Urinary bladder (tissue), 4 donors: ENCODE measurements at places on chromosomes 5 and 9. TPM values are rescaled to one million over a fixed set of nuclear protein-coding genes. Genes with fewer than 3 reads are reported as not detected.
A peak's percentile ranks its signal among the peaks of the same experiment; 100 is the strongest.

- no peak for DNase-seq
These were observed 69.8 kb downstream of the NIPSNAP3B start for GRCh38 chr9:104833696-104834095.

GRCh38 chr5:83538786-83539462, 67.4 kb downstream of the VCAN start:
- DNase-seq: no peak

DNA sequence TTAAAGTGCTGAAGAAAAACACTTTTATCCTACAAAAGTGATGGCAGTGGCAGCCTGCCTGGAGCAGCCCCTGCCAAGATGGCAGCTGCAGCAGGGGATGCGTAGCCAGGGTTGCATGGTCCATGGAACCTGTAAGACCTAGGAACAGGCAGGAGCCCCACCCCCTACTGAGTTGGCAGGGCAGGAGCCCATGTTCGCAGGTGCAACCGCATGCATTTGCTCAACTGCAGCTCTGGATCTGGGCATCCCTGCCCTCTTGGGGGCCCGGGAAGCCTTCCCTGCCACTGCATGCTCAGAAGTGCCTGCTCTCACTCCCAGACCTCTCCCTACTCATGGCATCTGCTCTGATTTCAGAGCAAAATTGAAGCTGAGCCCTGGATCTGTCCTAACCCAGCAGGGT, 779.6 kb downstream of the CDH18 start:
- no peak for DNase-seq

GRCh38 chr5:111779260-111779921, 22.4 kb upstream of the NREP start:
- no peak for DNase-seq

- DNase-seq: no peak
These were observed 13.4 kb downstream of the PAIP1 start for GRCh38 chr5:43543434-43543833.

- no peak for DNase-seq
These were observed 41.2 kb downstream of the MOCS2 start for GRCh38 chr5:53068291-53068836.

Gene PRDM9
- not detected for total RNA-seq

- DNase-seq: no peak
These were observed 150.7 kb downstream of the CMYA5 start for GRCh38 chr5:79840084-79840990.

DNA sequence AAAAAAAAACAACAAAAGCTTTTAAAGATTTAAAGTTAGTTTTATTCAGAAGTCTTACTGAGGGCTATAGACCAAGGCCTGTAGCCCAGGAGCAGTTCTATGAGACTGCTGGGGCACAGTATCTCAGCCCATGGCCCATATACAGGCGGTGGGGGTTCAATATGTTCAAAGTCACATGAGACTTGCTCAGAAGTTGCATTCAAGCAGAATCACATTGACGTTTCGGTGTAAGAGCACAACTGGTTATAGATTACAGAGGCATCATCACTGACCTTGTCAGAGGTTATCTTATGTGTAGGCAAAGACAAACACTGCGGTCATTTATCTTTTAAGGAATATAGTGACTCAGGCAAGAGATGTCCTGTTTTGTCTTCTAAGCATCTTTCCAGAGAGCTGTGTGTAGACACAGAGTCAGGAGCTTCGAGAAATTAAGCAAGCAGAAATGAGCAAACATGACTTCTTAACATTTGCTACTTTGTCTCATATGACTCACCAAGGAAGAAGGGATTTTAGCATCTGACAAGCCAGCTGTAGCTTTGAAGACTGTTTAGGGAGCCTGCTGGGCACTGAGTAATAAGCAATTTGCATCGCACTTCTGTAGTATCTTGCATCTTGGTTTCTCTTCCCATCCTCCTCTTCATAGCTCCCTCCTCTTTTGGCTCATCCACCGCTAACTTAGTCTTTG, 12.9 kb upstream of the F2RL1 start:
- DNase-seq: no peak

Gene KLF9
- 15.4 TPM for total RNA-seq

Gene FBXL17
- 31.1 TPM for total RNA-seq

Gene GADD45G
- total RNA-seq: 3.9 TPM

GRCh38 chr9:21311889-21312288, 6.8 kb upstream of the IFNA5 start:
- DNase-seq: no peak

Gene SPOUT1
- 10.6 TPM for total RNA-seq

DNA sequence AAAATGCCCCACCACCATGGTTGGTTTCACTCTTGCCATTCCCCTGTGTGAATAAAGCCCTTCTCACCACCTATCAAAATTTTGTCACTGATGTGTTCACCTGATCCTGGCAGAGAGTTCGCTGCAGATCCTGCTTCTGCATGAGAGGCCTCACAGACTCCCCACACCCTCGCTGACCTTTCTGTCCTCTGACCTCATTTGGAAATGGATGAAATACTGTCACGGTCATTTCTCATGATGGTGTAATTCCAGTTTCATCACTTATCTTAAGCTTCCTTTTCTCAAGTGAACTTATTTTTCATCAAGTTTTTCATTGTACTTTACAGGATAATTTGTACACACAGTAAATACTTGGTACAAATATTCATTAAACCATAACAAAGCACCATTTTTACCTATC, 131.3 kb downstream of the FRMD3 start:
- DNase-seq: no peak

Gene NR4A3
- total RNA-seq: 4.7 TPM

GRCh38 chr5:110161162-110161561, 471.4 kb downstream of the MAN2A1 start:
- no peak for DNase-seq

DNA sequence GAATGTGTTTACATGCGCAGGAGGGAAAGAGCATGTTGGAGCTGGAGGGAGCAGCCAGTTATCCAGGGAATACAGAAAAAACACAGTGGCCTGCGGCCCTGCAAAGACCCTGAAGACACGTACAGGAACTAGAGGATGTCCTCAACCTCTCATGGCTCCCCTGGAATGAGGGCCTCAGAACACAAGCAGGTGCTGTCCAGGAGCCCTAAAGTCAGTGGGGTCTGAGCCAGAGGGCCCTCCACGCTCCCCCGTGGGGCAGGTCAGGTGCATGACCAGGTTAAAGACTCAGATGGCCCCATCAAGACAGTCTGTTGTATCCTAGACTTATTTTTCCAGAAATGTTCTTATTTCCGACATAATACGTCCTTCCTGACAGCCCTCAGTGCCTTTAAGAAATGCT, 106.9 kb downstream of the ROR2 start:
- DNase-seq: no peak

DNA sequence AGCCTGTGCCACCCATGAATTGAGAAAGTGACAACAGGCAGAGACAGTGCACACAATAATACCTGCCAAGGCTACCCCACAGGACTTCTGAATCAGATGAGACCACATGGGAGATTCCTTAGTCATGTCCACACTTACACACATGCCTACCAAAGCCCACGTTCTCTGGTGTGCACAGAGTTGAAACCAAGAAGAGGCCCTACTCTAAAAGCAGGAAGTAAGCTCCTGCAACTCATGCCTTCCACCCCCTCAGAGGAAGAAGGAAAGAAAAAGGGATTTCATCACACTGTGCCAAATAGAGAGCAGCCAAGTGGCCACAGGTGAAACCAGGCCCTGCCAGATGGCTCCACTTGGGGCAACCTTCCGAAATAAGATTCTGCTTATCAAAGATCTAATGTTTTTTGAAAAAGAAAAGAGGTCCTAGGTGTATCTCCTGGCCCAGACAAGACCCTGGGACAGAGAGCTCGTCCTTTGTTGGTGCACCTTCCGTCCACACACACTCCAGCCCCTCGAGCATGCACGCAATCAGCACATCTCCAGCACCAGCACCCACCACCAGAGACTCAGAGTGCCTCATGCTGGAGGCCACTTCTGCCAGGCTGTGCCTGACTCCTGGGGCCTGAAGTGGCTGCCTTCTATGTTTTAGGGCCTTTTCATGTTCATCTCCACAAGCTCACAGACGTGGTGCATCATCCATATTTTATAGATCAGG, 114.6 kb upstream of the SPOCK1 start:
- no peak for DNase-seq

Gene SLC34A3
- total RNA-seq: not detected

DNA sequence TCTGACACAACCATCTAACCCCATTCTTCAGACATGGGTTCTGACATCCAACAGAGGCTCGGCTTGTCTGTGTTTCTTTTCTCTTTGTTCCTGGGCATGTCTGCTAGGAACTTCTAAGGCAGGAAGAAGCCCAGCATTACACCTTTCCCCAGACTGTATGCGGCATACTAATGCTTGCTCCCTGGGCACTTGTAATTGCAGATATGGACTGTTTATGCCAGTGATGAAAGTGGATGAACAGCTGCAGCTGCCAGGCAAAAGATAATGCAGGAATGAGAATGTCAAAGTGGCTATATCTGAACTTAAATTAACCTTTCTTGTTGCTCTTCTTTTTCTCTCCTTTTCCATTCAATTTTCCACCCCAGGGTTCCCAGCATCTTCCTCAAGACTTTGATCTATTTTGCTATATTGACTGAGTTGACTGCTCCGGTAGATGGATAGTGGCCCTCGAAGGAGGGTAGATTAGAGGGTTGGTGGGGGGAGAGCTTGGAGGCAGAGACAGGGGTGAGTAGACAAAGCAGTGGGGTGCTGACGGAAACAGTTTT, 344.4 kb downstream of the MAN2A1 start:
- no peak for DNase-seq

Gene PCDHGA2
- total RNA-seq: 5.7 TPM

DNA sequence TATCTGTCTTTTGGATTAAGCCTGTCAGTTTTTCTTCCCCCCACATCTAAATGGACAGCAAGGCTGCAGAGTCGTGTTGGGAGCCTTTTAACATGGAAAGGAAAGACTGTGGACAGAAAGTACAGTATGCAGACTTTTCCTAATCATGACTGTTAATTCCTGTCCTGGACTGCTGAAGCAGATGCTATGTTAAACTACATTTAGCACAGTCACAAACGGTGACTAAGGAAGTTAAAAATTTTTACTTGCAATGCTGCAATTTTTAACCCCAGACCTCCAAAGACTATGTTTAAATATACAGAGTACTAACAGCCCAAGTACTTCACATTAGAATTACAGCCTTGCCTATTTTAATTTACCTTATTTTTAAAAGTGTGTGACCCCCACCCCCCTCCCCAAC, 51.8 kb downstream of the ELAVL2 start:
- DNase-seq: no peak

DNA sequence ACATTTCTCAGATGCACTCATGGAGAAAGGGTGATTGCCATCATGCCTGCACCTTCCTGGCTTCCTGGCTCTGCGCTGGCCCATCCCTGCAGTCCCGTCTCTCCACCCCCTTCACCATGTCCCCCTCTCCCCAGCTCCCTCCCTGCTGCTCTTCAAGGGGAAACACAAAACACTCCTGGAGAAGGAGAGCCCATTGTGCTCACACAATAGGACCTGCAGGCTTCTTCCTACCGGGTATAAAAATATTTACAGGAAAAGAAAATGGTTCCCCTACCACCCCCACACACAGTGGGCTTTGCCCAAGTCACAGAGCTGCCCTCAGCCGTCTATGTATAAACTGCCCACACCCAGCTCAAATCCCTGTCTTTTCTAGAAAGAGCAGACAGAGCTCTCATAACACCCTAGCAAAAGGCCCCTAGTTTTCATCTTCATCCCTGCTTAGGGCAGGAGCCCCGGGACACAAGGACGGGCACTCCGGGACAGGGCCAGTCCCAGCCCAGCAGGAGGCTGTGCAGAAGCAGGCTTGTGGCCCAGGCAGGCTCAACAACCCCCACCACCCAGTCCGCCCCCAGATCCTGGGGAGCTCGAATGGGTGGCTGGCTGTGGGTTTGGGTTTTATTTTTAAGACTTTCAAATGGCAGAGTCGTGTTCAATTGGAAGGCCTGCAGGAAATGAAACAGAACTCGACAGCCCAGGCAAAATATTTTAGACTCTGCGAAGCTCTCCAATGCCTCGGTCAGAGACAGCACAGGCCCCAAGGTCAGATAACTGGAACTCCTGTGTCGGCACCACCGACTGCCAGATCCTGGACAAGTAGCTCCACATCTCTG, 77.3 kb downstream of the LRSAM1 start:
- no peak for DNase-seq

Gene PITX1
- 50.1 TPM for total RNA-seq

Gene HMGCS1
- 108 TPM for total RNA-seq

- no peak for DNase-seq
These were observed 240.5 kb downstream of the CETN3 start for GRCh38 chr5:90169078-90169477.

DNA sequence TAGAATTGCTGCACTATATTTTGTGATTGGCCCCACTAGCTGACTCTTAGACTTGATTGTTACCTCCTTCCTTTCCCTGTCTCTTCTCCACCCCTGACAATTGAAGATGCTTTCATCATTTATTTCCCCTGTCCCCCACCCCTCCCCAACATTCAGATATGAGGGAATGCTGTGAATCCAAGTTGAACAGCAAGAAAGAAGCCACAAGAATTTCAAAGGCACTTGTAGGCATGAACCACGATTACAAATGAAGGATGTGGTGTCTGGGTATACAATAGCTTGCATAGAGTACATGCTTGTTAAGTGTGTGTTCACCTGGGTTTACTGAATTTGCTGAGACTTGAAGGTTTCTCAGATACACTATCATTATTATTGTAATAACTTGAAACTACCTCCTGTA, 78.3 kb upstream of the TRIO start:
- no peak for DNase-seq

GRCh38 chr9:87336914-87337333, 160.7 kb upstream of the DAPK1 start:
- DNase-seq: peak; percentile 66

Gene CNTLN
- 49.3 TPM for total RNA-seq

DNA sequence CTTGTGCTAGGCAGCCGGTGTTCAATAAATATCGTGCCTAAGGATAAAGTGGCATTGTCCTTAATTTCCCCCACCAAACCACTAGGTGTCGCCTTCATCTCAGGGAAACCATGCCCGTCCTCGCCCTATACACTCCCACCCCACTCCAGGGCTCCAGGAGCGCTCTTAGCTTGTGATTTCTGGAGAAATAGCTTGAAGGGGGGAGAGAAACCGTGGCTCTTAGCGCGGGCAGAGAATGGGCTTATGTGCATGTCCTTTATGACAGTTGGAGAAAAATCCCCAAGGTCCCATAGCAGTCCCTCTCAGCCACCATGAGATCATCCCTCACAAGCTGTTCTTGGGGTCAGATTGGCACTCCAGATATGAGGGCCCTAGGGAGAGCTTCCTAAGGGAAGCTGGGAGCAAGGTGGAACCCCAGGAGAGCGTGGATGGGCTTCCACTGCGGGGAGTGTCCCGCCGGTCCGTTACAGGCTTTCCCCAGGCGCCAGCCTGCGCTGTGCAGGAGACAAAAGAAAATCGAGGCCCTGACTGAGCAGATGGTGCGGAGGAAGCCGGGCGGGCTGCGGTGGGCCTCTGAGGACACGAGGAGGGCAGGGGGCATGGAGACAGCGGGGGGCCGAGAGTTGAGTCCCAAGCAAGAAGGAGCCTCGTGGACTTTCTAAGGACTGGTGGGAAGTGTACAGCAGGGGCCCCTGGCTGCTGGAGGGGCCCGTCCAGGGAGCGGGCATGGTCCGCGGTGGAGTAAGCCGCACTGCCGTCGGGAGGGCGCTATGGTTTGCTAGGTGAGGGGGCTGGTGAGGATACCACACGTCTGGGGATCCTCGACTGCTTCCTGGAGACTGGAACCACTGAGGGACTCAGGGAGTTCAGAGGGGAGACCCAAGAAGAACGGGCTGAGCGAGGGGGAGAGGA, 750 bp upstream of the NPR2 start:
- peak; percentile 76 for DNase-seq
